ENCODE measurements at places on chromosomes 2 and 18.
A peak's percentile ranks its signal among the peaks of the same experiment; 100 is the strongest.

DNA sequence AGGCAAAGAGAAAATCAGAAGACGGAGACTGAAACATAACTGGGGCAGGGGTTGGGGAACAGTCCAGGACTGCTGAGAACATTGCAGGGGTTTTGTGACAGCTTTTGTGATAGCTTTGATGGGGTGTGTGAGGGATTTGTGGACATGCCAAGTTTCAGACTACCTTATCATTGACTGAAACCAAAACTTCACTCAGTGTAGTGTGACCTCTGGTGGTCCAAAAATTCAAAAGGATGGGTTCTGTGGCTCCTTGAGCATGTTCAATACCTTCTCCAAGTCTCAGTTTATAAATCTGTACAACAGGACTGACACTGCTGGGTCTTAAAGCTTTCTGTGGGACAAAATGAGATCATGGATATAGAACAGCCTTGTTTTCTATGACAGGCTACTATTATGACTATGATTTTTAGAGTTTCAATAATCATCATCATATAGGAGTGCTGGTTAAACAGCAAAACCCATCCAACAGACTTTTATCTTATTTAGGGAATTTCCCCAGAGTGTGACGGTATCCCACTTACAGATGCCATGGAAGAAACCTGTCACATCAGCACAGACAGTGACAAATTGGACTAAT is 259.2 kb upstream of the SLC14A2 start:
- peak; percentile 34 for DNase-seq

DNA sequence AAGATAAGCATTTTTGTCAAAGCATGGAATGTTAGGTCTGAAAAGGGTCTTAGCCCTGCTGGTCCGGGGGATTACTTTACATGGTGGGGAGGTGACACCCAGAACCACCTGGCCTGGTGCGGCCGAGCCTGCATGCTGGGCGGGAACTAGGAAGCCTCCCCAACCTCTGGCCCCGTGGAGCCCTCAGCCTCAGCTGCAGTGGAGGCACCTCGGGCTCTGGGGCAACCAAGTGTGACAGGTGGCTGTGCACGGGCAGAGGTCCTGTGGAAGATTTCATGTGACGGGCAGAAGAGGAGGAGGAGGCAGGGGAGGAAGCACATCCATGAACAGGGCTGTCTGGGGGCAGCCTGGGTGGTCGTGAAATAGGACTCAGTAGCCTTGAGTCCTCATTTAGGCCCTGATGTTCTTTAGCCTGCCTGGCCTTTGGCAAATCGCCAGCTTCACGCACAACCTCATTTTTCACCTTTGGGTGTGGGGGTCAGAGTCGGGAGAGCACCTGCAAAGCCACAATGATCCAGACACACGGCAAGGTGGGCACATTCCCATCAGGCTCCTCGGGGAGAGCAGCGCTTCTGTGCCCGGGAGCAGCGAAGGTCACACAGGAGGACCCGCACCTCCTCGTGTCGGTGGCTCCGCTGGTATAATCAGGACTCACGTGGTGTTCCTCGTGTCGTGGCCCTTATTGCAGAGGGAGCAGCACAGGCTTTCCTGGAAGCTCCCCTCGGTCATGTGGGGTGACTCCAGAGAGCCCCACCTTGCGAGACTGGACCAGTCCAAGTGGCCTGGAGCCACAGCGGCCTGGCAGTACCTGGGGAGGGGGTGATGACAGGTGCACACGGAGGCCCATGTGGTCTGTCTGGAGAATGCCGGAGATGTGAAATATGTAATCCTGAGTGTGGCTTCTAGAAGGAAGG is 13.9 kb downstream of the CNDP2 start:
- no peak for DNase-seq

- no peak for DNase-seq
Measured at GRCh38 chr2:16525265-16525887, 140.3 kb downstream of the CYRIA start.

- peak; percentile 76 for DNase-seq
Measured at GRCh38 chr2:203463266-203463678, 71.8 kb downstream of the RAPH1 start.

- peak; percentile 88 for DNase-seq
Measured at GRCh38 chr18:23337599-23338444, 115.3 kb upstream of the RIOK3 start.

DNA sequence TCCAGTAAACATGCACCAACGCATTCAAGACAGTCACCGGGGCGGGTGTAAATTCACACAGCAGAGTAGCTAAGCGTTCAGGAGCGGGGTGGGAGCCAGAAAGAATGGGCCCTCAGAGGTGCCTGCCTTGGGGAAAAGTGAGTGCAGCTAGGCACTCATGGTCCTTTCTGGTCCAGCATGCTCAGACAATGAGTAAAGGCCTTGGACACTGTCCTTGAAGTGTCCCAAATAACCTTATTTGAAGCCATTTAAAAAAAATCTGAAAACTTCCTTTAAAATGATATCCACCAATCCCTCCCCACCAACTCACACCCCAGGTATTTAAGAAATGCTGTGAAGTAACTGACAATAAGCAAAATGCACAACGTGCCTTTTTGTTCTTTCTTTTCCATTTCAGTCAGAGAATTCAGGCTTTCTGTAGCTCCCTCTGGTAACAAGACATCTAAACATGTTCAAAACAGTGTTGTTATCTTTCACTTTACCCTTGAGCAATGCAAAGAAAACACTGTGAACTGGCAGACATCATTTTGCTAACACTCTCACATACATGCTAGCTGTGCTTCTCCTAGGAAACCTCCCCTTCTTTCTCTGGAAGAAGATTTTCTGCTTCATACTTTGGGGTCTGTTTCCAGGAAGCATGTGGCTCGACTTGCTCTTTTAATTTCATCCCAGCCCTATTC is 445.1 kb upstream of the SPRED2 start:
- no peak for DNase-seq

- no peak for DNase-seq
Measured at GRCh38 chr2:239305222-239305575, 95.6 kb downstream of the HDAC4 start.

DNA sequence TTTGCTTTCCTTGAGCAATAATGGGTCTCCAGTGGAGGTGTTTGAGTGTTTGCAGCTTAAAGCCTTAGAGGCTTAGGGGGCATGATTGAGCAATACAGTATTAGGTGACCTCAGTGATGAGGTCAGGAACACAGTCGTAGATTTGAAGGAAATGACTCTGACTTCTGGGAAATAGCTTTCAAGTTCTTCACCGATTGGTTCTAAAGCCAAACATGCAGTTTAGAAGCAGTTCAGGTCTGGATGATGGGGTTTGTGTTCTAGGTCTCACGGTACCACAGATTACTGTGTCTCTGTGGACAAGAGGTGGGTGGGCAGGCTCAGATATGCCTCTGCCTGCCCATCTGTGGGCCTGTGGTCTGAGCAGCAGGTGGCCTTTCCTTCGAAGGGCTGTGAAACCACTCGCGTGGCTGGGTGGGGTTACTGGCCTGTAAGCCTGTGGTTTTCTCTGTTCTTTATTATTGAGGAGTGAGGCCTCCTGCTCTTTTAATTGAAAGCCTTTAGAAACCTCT is 7.8 kb downstream of the MTHFD2 start:
- no peak for DNase-seq

DNA sequence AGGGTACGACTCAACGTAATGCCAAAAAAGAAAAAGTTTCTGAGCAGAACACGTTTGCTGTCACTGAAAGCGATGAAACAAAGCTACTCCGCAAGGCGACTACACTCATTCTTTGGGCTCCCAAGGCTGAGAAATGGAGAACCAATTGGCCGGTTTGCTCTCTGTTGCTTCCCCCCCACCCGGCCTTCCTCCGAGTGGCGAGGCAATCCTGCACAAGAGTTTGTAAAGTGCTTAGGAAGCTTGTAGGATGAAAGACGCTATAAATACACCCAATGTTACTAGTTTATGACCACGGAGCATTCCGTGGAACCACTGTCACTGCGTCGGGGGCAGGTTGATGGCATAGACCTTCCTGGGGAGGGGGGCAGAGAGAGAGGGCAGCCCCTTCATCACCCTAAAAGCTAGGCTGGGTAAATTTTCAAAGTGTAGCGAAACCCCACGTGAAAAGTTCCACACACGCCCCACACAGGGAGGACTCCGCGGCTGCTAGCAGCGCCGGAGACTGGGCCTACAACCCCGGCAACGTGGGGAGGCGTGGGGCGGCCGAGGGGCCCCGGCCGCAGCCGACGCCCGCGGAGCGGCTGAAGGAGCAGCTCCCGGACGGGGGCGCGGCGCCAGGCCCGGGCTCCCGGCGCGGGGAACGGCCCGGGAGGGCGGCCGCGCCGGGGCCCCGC is 915 bp downstream of the CUL3 start:
- DNase-seq, result peak; percentile 64

DNA sequence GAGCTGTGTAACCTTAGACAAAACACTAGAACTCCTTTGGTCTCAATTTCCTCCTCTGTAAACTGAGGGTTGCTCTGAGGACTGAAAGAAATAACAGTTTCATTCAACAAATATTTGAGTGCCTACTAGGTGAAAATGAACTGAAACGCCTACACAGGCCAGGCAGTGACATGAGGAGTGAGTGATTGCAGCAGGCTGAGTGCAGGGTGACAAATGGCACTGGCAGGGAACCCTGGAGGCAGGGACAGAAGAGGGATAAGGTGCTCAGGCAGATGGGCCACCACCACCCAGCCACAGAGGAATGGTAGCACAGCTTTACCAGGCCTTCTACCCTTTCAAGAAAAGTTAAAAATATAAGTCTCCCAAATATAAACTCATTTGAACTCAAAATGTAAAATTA is 11.5 kb upstream of the RNU4ATAC start:
- DNase-seq, result no peak

DNA sequence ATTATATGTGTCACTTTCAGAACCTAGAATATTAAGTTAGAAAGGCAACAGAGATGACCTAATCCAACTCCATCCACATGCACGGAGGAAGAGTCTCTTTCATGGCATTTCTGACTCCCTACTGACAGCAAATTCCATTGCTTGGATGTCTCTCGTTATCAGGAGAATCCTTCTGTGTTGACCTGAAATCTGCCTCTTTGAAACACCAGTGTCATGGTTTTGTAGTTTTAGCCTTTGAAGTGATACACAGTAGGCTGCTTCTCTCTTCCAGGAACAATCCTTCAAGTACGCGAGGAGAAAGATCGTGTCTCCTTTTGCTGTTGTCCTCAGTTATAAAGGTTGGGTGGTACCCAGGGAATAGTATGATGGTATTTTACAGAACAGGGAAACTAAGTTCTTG is 201.9 kb upstream of the RASGRP3 start:
- DNase-seq, result no peak

DNA sequence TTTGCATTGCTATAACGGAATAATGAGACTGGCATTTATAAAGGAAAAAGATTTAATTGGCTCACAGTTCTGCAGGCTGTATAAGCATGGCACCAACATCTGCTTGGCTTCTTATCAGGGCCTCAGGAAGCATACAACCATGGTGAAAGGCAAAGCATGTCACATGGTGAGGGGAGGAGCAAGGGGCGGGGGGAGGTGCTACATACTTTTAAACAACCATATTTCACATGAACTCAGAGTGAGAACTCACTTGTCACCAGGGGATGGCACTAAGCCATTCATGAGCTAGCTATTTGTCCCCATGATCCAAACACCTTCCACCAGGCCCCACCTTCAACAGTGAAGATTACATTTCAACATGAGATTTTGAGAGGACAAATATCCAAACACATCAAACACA is 188.7 kb downstream of the MBD5 start:
- no peak for DNase-seq

DNA sequence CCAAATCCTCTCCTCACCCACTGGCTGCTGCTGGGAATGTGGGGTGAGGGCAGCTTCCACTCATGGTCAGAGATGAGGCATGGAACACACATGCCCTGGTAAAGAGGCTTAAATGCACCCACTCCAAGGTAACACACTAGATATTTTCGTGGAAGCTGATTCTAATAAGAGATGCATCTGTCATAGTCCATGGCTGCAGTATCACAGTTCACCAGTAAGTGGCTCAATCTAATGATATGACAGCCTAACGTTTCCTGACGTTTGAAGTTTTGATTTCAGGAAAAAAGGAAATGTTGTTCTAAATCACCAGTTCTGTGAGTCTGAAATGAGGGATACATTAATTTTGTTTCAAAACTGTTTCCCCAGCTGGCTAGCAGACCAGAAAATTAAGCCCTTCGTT is 38.2 kb downstream of the LCT start:
- DNase-seq, result no peak

DNA sequence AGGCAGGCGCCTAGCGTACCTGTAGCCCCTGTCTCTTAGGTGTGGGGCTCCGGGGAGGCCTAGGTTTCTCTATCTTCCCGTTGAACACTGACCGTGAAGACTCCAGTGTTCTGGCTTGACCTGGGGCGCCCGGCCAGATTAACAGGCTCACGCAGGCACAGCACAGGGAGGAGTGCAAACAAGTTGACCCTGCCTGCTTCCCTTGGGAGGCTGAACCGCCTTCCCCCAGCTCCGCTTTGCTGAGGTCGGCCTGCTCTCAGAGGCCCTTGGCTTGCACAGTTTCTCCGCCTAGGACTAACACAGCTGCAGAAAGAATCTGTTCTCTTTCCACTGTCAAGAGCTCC is 567 bp downstream of the PCYOX1 start:
- peak; percentile 59 for DNase-seq

- no peak for DNase-seq
Measured at GRCh38 chr2:222955008-222955407, 94.2 kb downstream of the ACSL3 start.

DNA sequence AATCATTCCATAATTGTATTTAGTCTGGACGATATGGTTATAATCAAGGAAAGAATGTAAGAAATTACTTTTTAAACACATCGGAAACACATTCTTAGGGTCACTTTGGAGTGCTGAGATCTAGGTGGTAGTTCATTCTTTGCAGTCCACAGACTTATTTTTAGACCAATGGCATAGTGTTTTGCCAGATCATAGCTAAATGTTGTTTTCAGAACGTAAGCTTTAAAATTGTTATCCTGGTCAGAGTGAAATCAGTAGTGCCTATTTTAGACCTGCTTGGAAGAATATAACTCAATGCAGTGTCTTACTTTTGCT is 4.3 kb downstream of the MYL12A start:
- DNase-seq, result no peak

- DNase-seq, result no peak
Measured at GRCh38 chr18:41938445-41938844, 16.6 kb upstream of the PIK3C3 start.

GRCh38 chr18:77980275-77980674 is 730.6 kb downstream of the GALR1 start:
- no peak for DNase-seq

DNA sequence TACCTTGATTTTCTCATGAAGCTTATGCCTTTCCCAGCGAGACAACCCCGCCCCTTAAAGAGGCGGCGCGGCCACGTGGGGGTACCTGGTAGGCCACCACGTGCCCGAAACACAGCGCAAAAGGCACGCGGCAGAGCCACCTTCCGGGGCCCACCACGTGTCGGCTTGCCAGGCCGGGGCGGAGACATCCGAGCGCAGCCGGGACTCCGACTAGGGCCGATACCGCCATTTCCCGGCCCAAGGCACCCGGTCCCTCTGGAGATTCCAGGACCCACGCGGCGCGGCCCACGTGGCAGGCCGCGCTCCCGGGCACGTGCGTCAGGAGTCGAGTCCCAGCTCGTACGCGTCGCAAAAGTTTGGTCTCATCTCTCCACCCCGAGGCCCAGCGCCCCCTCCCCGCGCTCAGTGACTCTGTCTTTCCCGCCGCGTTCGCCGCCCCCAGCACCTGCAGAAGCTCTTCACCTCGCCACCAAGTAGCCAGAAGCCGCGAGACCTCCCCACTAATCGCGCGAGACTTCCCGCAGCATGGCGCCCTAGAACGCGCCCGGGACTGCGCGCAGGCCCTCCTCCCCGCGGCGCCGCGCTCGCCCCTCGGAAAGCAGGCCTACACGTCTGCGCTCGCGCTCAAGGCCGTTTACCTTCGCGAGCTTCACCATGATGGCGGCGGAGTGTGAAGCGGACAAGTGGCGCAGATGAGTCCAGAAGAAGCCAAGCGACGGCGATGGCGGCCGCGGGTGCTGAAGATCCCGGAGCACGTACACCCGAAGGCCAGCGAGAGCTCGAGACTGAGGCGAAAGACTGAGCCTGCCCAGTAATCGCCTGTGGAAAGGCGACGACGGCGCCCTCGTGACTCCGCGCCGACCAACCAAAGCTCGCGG is at the start of gene NCL:
TSS of gene NCL (minus strand) at position 787 of the 878 bp plus-strand sequence. CDS start at position 656, 131 bp downstream.
- DNase-seq, result peak; percentile 93

Measured in tongue (tissue), 3 donors.